ENCODE measurements at places on chromosomes 3 and 15. TPM values are rescaled to one million over a fixed set of nuclear protein-coding genes. Genes with fewer than 3 reads are reported as not detected.

The ALPK3 gene
- total RNA-seq, result 7.6 TPM

- DNase-seq, result no peak
Observed at GRCh38 chr3:105085506-105085905, 281.2 kb upstream of the ALCAM start.

DNA sequence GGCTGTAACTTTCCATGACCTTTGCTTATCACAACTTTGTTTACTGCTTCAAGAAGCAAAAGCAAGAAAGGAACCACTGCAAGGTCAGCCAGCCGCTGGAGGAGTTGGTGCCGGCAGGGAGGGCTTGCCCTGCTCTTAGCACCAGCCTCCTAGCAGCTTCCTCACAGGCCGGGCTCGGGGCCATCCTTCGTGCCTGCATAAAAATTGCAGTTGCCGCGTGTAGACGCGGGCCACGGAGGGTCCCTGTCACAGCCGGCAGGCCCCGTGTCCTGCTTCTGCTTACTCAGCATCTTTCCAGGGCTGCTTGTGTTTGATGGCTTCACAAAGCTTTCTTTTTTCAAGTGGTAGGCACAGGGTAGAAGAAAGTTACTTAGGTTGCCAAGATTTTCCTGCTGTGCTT lies 84.4 kb downstream of the PGPEP1L start:
- DNase-seq, result no peak

DNA sequence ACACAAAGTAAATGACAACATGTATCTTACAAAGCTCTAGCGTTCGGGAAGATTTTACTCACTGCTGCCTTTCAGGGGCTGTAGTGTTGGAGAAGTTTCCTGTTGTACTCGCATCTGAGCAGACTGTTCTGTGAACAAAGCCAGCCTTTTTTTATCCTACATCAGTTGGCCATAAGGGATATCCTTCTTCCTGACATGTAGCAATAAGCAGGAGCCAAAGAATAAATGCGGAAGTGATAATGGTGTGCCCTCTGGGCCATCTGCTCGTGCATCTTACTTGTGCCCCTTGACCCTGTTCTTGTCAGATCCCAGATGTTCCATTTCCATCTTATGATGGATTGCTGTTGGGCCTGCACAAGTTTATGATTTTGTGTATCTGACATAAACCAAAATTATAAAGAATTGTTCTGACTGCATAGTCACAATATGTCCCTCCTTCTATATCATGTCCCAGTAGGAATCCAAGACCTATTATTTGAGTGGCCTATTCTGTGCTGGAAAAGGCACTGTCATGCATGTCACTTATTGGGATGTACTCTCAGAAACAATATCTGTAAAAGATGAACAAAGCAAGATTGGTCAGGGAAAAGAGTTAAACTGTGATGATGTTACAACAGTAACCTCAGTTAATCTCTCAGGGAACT lies 631.3 kb downstream of the NSUN3 start:
- no peak for DNase-seq

GRCh38 chr3:105483476-105483875 lies 116.8 kb downstream of the ALCAM start:
- DNase-seq, result no peak

The MUSTN1 gene
- 4.7 TPM for total RNA-seq

Measured in mucosa of gallbladder (tissue), 1 donor.